Uterine smooth muscle cell (primary cell): ENCODE measurements at places on chromosomes 7 and 10. TPM values are rescaled to one million over a fixed set of nuclear protein-coding genes. Genes with fewer than 3 reads are reported as not detected.

Gene ZNF786
- total RNA-seq: 6.3 and 6.7 TPM in 2 replicates

Gene CAV1
- 296 and 541 TPM in 2 replicates for total RNA-seq

Gene EMX2
- total RNA-seq: 2.2 and 3.6 TPM in 2 replicates

Gene ZNF282
- total RNA-seq: 18.5 and 20.1 TPM in 2 replicates

Gene CLDN3
- total RNA-seq: 0.12 and 0.44 TPM in 2 replicates

Gene OSBPL3
- 19.4 and 23.9 TPM in 2 replicates for total RNA-seq
